ENCODE measurements at places on chromosomes 13 and 19.

DNA sequence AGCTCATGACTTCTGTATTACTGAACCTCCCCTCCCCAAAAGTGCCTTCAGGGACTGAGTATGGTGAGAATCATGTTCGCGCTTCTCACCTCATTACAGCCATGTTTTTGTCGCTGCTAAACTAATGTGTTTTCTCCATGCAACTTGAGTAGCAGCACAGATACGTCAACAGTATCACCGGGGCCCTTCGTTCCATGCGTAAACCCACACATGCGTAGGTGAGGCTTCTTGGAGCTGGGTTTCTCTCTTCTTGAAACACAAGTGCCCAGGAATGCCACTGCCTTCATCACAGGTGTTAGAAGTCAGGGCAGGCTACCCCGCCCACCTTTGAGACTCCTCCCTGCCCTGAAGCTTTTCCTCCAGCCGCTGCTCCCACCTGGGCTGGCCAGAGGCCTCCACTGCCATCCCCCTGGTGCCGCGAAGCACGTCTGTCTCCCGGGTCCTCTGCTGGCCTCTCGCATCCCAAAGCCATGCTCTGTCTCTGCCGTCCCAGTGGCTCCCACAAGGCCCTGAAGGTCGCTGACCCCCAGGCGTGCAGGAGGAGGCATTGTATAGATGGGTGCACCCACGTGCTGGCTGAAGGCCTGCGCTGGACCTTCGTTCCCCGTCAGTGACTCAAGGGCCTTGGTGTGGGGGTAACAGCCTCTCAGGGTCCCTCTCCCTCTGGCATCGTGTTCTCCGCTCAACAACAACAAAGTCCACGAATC, 135.3 kb upstream of the MCF2L start:
- DNase-seq: no peak

DNA sequence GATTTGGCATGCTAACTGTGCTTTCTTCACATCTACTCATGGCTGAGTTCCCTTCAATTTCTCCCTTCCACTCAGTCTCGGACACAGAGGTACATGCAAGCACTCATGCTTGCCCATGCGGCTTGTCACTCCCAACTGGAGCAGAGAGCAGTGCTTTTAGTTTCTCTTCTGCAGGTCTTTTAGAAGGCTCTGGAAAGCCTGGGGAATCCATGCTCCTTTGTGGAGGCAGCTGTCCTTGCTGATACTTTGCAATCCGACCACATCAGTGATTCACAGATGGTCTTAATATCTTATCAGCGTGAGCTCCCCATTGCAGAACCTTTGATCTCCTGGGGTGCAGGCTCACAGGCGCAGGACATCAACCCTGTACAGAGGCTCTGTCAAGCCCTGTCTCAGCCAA, 203.9 kb downstream of the COL4A1 start:
- DNase-seq: no peak

DNA sequence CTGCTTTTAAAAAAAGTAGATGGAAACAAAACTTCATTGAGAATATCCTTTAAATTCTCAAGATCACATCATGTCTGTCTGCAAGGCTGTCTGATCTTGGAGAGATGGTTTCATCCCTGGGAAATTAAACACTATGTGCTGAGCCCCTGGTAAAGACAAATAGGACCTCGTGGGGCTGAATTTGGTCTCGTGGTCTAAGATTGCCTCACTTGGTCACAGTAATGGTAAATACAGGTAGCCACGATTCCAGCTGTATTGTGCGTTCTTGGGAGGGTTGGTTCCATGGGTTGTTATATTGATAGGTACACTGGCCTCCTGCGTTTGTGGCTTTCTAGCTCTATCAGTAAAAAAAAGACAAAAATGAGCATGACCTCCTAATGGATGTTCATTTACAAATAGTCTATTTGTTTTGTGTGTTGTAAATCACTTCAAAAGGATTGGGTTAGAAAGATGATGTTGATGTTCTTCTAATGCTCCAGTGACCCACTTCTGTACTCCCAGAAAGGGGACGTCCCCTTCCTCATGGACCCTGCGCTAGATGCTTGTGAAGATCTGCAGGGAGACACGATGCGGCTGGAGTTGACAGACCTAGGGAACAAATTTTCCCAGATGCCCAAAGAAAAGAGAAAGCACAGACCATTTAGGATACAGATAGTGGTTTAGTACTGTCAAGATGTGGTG, 1.8 kb downstream of the CEBPG start:
- no peak for DNase-seq

GRCh38 chr19:1981253-1981652, 34.3 kb downstream of the BTBD2 start:
- no peak for DNase-seq

GRCh38 chr13:78215458-78216108, 297.0 kb upstream of the EDNRB start:
- DNase-seq: no peak

- no peak for DNase-seq
Measured at GRCh38 chr19:53394522-53394973, 401 bp upstream of the ZNF765 start.

DNA sequence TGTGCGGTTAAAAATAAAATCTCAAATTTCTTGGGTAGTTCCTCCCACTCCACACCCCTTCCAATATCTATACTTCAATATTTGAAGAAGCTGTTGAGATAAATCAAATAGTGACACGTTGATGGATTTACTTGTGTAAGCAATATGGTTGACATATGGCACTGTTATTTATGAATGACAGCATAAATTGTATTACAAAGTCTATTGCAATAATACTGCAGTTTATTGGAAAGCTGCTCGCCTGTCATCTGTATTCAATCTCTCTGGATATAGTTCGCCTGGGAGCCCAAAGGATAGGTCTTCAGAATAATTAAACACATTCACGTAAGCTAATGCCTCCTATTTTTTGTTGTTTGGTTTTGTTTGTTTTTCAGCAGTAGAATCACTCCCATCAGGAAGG, 5.0 kb upstream of the ZIC5 start:
- DNase-seq: peak; percentile 72
